Stimulated activated CD8-positive, alpha-beta memory T cell treated with anti-CD3 and anti-CD28 coated beads, Interleukin-12 subunit alpha, Interleukin-12 subunit beta, amount 100 ng/mL, for 4 hours (primary cell): ENCODE measurements at places on chromosomes 2 and 18.

- no peak for DNase-seq
These were observed 229.5 kb downstream of the DCC start for GRCh38 chr18:52569492-52569891.

DNA sequence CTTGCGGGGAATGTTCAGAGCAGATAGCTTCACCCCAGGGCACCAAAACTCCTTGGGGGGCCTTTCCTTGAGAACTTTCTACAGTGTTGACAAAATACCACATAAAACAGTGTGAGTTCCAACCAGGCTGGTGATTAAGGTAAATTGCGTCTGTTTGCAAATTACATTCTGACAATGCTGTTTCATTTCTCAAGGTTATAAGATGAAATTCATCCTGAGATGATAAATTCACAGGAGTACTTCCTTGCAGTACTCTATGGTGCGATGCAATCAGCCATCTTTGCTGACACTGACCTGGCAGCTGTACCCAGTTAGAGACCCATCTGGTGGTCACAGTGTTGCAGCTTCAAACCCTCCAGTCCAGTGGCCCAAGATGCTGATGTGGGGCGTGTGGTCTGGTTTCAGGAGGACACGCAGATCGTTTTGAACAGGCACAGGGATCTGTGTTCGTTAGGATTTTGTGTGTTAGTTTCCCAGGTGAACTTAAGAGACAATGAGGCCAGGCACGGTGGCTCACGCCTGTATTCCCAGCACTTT lies 99.5 kb upstream of the SLC66A3 start:
- DNase-seq: no peak

- DNase-seq: no peak
These were observed 810.8 kb downstream of the NRXN1 start for GRCh38 chr2:50221106-50221505.

DNA sequence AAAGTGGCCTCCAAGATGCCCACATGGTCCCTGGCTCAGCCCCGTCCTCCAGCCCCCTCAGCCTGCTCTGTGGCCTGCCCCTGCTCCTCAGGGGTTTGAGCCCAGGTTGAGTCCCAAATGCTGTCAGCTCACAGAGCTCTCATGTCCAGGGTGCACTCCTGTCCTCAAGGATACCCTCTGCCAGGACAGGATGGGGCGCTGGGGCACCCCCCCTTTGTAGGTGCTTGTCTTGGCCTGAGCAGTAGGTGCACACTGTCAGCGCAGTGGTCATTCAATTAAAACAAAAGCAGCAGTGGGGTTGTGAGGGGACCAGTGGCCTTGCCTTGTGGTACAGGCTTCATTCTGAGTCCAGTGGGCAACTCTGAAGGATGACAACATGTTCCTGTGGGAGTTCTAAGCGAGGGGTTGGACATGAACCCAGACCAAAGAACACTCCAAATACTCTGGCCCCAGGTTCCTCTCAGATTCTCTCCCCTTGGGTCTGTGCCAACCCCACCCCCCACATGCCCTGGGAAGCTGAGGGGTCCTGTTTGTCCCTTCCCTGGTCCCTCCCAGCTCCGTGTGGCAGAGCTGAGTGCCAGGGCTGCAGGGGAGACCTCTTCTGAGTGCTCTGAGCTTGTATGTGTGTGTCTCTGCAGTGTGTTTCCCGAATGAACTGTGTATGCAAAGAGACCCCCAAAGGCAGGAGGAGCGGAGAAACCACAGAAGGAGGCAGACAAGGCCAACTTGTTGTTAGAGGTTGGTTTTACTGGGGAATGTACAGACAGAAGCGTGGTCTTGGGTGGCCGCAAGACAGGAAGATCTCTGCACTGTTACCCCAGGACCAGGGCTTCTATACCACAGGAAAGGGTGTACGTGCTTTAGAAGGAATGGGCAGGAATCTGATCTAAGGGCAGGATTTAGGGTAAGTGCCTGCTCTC lies 155.6 kb upstream of the HS6ST1 start:
- no peak for DNase-seq

DNA sequence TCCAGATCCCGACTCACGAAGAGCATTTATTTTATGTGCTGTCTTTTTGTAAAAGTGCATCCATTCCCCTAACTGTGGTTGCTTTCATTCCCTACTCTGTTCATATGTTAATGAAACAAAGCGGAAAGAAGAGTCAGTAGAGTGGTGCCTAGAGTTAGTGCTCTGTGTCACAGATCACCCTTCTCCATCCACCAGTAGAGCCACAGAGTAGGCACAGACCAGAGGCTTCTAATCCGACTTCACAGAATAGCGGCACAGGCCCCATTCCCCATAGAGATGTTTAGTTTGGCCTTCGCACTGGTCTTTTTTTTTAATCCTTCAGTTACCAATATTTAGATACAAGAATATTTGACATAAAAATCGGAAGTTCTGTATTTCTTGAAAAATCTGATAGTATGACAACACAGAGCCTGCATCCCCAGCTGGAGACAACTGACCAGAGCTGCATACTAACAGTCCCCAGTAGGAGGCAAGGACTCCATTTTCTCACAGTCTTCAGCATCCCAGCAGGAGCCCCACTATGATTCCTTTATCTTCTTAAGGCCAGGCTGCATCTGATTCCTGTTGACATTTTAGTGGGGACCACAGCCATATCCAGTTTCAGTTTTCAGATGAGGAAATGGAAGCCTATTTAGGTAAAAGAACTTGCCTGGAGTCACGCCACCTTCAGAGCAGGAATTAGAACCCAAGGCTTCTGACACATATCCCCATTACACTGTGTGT lies 7.0 kb downstream of the G6PC2 start:
- DNase-seq: no peak
